ENCODE measurements at places on chromosomes 7 and 10.

GRCh38 chr10:21449288-21449966 lies 76.1 kb downstream of the SKIDA1 start:
- DNase-seq = no peak

- peak; percentile 34 for DNase-seq
Observed at GRCh38 chr7:148698007-148698396, 701 bp upstream of the CUL1 start.

DNA sequence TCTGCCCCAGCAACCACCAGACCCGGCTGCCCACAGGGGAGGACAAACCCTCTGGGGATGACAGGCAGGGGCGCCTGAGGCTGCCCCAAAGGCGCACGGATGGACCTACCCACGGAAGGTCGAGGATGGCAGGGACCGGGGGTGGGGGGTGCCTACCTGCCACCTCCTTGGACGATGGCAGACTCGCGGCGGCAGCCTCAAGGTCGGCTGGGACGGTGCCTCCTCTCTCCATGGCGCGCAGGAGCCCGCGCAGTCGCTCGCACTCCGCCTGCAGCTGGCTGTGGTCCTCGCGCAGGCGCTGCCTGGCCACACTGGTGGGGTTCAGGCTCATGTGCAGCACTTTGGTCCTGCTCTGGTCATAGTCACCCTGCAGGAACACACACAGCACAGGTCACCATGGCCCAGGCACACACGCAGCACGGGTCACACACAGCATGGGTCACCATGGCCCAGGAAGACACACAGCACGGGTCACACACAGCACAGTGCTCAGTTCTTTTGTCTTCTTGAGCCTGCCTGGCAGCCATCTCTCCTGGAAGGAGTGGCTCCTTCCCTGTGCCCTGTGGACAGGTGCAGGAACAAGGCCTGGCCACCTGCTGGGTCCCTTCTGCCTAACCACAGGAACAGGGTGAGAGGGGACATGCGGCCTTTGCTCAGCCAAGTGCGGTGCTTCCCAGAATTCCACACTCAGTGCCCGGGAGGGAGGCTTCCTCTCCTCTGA lies 266.6 kb downstream of the ELFN1 start:
- no peak for DNase-seq

GRCh38 chr10:30364345-30365268 lies 15.5 kb upstream of the MTPAP start:
- DNase-seq = no peak

DNA sequence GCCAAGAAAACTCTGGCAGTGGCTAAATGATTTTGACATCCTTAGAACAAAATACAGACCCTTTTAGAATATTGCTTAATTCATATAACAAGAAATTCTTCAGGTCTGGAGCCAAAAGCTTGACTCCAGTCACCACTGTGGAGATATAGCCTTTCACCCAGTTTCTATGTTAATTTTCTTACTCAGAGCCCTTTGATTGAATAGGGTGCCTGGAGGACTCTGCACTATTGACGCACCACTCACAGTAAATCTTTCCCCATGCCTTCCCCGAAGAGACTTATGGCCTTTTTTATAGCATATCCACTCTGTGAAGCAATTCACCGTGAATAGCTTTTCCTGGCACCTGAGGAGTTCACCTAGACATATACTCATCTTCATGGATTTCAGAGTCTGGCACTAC lies 613.8 kb downstream of the ZWINT start:
- no peak for DNase-seq

DNA sequence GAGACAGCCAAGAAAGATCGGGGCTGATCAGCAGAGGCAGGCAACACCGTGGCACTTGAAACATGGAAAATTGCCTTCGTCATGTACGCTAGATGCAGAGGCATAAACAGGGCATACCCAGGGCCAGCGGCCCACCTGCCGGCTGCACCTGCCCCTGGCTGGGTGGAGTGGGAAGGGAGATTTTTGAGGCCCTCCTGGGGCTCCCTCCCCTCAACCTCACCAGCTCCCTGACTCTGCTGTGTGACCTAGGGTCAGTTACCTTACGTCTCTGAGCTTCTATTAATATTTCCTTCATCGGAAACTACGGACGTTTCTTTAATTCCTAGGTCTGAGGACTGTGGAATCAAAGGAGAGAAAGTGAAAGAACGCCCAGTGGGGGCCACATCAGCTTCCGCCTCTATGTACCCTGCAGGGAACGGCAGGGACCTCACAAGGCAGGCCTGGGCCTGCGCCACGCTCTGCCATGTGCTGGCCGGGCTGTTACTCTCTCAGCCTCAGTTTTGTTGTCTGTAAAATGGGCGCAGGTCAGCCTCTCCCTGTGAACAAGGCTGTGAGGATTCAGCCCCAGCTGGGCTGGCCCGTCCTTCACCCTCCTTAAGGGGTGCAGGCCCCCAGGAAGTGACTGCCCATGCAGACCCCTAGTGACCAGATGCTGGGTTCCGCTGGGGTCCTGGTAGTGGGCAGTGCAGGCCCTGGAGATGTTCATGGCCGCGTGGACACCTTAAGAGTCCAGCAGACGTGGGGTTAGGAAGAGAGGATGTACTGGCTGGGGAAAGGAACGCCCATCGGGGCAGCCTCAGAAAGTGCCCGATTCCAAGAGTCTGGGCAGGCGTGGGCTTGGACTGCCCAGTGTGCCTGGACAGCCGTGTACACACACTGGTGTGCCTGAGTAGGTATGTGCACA lies 22.7 kb downstream of the ELFN1 start:
- no peak for DNase-seq

GRCh38 chr10:63603709-63604445 lies 82.7 kb downstream of the REEP3 start:
- DNase-seq = no peak

DNA sequence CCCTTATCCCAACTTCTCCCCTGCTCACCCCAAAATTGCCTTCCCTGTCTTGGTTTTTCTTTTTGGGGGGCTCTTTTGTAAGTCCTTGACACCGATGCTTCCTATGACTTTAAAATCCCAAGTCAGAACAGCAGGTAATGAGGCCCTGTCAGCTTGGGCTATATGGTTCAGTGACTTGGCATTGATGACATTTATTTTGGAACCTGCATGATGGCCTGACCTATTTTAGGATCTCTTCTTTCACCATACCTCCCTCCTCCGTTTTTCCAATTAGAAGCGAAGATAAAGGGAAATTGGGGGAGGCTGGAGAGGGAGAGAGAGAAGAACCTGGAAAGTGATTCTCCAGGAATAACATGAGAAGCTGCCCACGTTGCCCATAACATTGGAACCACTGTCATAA lies 424.9 kb upstream of the AUTS2 start:
- DNase-seq = no peak

- DNase-seq = no peak
Observed at GRCh38 chr10:15370212-15370855, 755 bp downstream of the FAM171A1 start.

DNA sequence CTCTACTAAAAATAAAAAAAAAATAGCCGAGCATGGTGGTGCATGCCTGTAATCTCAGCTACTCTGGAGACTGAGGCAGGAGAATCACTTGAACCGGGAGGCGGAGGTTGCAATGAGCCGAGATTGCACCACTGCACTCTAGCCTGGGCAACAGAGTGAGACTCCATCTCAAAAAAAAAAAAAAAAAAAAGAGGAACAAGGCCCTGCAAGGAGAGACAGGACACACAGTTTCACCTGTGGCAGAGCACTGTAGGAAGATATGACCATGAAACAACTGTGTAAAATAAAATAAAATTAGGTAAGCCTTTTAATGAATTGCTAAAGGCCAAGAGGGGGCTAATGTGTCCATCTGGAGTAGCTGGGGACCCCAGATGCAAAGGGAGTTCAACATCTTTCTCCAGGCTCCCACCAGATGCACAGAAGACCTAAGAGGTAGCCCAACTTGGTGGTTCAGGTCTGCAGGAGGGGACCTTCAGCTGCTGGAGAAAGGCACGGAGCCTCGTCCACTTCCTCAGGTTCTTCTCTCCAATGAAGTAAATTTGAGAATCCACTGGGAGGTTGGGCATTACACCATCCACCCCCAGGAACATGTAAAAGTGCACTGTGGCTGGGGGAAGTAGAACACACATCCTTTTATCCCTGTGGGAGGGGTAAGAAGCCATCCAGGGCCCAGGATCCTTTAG lies 12.7 kb downstream of the PPIF start:
- no peak for DNase-seq

DNA sequence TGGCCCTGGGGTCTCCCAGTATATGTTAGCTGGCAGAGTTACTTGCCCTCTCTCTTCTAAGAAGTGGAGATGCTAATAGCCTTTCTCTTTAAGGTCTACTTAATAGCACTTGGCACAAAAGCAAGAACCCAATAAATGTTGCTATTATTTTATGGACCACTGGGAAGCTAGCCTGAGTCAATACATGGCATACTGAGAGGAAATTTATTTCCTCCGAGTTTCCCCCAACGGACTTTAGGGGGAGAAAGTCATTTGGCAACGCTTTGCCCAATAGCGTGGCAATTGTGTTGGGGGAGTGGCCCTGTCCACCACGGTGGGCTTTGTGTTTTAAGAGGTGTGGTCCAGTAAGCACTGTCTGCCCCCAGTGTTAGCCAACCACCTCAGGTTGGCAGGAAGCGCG lies 87.4 kb upstream of the SMNDC1 start:
- DNase-seq = no peak

DNA sequence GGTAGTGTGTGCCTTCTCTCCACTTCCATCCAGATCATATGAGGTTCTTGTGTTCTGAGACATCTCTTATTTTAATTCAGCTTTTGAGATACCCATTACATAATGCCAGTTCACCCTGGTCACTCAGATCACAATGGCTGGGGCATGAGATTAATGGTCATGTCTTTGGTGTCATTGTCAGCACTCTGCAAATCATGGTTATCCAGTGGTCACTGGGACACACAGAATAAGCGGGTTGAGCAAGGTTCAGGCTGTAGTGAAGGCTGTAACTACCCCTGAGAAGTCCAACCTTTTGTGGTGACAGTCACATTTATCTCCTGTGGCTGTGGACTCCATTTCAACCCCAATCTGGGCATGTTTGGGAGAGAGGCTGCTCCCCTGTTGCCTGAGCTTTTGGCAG lies 35.8 kb downstream of the SORCS3 start:
- no peak for DNase-seq

DNA sequence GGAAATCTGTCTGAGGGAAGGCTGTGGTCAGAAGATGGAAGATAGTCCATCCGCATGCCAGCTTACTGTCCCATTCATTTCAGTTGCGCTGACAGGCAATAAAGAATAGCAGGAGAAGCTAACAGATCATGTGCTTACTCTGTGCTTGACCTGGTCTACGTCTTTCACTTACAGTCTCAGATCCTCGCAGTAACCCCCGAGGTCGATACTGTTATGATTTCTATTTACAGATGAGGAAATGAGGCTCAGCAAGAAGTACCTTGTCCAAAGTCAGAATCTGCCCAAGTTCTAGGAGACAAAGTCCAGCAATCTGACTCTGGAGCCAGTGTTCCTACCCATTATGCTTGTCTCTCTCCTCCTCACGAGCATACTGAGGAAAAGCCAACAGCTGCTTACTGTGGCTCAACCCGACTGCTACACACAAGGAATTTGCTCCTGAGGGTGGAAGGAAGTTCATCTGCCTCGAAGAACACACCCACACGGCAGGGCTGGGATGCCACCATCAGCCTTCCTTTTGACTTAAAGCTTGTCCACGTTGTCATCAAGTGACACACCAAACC lies 74.2 kb downstream of the MINPP1 start:
- DNase-seq = no peak

DNA sequence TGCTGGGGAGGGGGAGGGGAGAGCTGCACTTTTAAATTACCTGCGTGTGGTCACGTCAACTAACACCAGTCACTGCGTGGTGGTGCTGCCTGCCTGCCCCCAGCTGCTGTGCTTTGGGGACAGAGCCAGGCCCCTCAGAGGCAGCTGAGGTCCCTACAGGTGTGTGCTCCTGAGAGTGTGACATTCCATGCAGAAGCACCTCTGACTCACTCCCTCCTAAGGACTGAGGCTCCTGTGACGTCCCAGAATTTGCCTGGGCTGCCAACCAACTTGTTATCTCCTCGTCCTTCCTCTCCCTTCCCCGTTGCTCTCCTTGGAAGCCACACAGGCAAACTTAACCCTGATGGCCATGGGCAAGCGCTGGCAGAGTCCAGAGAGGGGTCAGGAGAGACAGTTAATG lies 563.0 kb downstream of the PARD3 start:
- no peak for DNase-seq

DNA sequence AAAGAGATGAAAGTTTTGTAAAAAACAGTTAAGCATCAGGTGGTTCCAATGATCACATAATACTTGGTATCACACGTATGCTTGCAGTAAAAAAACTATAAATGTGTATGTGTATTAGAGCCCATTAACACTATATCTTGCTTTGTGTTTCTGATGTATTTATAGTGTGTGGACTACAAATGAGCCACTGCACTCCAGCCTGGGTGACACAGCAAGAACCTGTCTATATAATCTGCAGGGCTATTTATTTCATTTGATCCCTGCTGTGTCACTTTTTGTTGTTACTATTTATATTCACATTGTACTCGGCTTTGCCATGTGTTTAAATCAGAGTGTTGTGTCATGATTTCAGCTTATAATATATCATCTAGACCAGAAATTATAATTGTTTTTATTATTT lies 487.8 kb upstream of the TEX47 start:
- DNase-seq = no peak

DNA sequence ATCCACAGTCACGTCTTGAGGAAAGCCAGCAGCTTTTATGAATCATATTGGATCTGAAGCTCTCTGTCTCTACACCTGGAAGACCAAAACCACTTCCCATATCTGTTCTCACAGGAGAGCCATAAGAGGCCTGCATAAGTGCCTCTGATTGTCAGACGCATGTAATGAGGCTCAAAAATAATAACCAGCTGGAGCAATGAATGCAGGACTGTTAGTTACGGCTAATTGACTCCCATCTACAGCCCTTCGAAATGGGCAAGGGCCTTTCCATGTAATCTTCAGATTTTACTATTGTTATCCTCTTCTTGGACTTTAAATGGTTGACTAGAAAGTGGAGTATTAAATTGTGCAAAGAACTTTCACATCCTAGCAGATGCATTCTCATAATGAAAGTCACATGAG lies 4.4 kb upstream of the SEMA3C start:
- peak; percentile 97 for DNase-seq

- no peak for DNase-seq
Observed at GRCh38 chr10:30763918-30764317, 134.4 kb upstream of the LYZL2 start.

GRCh38 chr7:1210321-1210978 lies 22.2 kb upstream of the UNCX start:
- DNase-seq = peak; percentile 77

DNA sequence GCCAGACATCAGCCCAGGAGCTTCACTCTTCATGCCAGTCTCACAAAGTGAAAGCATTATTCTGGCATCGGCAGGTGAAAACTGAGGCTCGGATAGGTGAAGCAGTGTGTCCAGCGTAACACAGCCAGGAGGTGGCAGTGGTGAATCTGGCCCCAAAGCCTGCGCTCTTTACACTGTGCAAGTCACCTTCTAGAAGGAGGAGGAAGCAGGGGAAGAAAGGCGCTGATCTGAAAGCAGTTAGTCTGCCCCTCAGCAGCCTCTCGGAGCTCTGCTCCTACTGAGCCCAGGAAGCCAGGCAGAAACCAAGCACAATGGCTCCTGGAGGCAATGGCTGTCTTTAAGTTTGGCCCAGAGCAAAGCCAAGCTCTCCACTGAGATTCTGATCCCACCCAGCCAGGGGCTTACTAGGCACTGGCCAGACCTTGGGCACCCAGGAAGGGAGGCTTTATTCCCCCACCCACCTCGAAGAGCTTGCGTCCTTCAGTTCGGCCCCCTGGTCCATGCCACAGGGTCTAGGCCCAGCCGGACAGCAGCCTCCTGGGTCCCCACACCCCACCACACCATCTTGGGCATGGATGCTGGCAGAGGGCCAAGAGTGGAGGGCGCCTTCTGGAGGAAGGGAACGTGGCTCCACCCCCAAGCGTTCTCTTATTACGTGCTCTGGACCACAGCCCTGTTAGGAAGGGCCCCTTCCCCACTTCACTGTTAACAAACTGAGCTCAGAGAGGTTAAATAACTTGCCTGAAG lies 104.5 kb downstream of the GRID1 start:
- DNase-seq = no peak

Measured in NCI-H1105 treated with DMSO at 0.1 percent for 48 hours (cell line).